ENCODE measurements at places on chromosomes 5 and 9.

DNA sequence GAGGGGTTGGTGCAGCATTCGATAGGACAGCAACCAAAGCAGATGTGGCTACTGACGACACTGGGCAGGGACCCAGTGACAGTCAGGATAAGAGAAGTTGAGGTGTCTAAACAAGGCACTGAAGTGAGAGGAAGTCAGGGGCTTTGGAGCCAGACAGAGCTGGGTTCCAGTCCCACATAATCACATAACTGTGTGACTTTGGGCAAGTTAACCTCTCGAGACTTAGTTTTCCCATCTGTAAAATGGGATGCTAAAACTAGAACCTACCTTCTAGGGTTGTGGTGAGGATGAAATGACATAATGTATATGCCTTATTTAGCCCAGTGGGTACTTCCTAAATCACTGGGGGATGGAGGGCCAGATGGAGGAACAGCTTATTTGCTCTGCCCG lies 3.1 kb downstream of the ANGPTL2 start:
- DNase-seq, result no peak

GRCh38 chr9:37953775-37954437 lies 50.0 kb upstream of the SLC25A51 start:
- DNase-seq, result no peak

- no peak for DNase-seq
Observed at GRCh38 chr5:15117688-15118087, 246.1 kb upstream of the ANKH start.

- no peak for DNase-seq
Observed at GRCh38 chr9:1386420-1386819, 336.3 kb downstream of the DMRT2 start.

GRCh38 chr9:19409401-19410194 lies 789 bp downstream of the ACER2 start:
- no peak for DNase-seq

DNA sequence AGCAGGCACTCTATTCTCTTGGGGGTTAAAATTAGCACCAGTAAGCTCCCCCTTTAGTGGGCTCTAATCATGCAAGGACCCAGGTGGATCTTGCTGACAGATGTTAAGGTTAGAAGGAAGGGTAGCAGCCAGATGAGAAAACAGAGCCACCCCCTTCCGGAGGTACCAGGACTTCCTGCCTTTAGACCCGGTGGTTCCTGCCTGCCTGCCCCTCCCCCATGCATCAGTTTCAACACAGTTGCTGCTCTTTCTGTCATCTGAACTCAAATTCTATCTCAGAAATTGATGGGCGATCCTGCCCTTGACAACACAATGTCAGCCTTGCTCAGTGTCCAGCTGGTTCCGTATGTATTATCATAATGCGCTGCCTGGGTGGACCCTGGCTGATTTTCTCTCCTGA lies 287.3 kb downstream of the EBF1 start:
- peak; percentile 97 for DNase-seq

All from bone marrow (tissue), 2 donors.